ENCODE measurements at places on chromosomes 16 and 17.
A peak's percentile ranks its signal among the peaks of the same experiment; 100 is the strongest.

GRCh38 chr17:68641276-68642117 lies 40.3 kb upstream of the FAM20A start:
- no peak for DNase-seq

- DNase-seq = no peak
Observed at GRCh38 chr16:28863929-28864793, 518 bp downstream of the SH2B1 start.

DNA sequence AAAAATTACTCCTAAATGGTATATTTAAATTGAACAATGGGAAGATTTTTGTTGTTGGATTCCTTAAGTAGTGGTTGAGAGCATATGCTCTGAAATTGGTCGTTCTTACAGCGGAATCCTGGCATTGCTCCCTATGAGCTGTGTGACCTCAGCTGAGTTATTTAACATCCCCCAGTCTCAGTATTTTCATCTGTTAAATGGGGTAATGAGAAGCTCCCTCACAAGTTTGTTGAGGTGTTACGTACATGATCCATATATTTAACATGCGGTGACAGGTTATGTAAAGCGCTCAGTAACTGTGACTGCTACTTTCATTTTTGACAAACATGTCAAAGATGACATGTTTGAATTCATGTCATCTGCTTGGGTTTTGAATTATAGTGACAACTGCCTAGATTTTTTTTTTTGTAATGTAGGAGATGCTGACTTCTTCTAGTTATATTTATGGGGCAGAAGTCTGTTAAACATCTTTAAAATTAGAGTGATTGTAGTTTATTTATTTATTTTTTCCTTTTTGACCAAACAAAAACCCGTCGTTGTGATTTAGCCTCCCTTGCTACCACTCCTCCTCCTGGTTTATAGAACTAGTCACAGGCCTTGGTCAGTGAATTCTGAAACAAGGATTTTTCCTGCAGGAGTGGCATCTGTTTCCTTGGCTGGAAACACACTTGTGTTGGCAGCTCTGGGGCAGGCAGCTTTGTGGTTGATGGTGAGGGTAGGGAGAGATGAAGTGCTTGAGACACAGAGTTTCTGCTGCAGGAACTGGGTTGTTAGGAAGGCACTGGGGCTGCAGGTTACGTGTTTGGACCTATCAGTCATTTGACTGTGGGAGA lies 268.8 kb downstream of the SNX29 start:
- DNase-seq = no peak

GRCh38 chr17:45703806-45704205 lies 80.3 kb upstream of the CRHR1 start:
- DNase-seq = no peak

- DNase-seq = no peak
Observed at GRCh38 chr16:57959121-57959520, 11.8 kb downstream of the CNGB1 start.

DNA sequence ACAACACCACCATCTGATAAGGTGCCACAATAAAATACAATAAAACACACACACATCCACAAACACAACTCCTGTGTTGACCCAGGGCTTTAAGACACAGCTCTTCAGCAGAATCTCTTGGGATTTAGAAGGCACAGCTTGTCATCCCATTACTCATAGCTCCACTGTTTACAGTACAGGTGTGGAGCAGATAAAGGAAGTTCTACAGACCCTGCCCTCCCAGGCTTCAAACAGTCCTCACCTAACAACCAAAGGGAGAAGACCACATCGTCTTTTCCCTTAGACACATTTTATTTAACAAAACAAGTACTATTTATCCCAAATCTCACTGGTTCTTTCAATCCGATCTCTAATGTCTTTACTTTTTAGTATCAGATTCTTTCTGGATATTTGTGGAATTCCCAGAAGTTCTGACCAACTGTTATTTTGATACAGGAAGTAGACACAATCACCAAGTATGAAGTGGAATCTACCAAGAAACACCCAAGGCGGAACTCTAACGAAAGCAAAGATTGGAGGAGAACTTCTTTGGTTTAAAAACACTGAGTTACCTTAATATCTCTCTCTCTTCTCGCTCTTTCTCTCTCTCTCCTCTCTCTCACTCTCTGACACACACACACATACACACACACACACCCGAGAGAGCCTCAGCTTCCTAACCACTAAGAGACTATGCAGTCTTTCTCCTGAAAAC lies 46.1 kb downstream of the CYTH1 start:
- DNase-seq = peak; percentile 78

GRCh38 chr16:78102865-78103264 lies 3.4 kb downstream of the WWOX start:
- no peak for DNase-seq

- DNase-seq = no peak
Observed at GRCh38 chr16:83068686-83069085, 441.9 kb downstream of the CDH13 start.

DNA sequence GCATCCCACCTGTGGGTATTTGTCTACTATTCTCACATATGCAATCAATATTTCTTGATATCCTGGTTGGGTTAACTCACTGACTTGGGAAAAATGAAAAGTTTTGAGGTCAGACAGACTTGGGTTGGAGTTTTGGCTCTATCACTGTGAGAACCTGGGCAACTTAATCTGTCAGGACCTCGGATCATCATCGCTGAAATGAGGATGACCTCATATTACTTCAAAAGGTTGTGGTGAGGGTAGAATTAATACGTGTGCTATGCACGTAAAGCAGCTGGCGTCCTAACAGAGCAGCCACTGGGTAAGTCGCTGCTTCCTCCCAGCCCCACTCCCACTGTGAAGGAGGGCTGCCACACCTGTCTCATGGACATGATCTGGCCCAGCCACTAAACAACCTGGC lies 57.3 kb downstream of the COG7 start:
- no peak for DNase-seq

Measured in foreskin keratinocyte (primary cell).